Activated CD4-positive, alpha-beta T cell treated with anti-CD3 and anti-CD28 coated beads, Interleukin-2, amount 50 U/mL, for 24 hours (primary cell): ENCODE measurements at places on chromosomes 16 and 17.
A peak's percentile ranks its signal among the peaks of the same experiment; 100 is the strongest.

- DNase-seq = no peak
Measured at GRCh38 chr17:22202702-22203101, 510.4 kb downstream of the KCNJ18 start.

DNA sequence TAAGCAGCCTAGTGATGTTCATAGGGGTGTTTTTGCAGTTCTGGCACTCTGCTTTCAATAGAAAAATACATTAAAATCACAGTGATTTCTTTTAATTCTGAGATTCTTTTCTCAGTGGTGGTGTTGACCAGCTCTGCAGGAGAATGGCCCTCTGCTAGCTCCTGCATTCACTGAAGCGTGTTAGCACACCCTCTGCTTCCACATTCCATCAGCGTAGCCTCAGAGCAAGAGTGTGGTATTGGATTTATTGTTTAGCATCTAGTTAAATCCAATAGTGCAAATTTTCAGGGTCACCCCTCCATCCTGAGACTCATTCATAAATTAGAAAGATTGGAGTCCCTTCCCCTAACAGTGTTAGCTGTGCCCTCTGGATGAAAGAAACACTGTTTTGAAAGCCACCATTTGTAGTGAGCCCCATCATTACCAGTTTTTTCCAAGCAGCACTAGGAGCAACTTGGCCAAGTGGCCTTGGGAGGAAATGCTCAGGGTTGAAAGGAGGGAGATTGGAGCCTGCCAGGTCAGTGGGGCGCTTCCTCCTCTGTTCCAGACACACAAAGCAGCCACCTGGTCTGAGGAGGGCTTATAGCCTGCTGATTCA, 45.7 kb downstream of the B9D1 start:
- DNase-seq = no peak

- DNase-seq = no peak
Measured at GRCh38 chr16:72664056-72664508, 383.8 kb downstream of the ZFHX3 start.

DNA sequence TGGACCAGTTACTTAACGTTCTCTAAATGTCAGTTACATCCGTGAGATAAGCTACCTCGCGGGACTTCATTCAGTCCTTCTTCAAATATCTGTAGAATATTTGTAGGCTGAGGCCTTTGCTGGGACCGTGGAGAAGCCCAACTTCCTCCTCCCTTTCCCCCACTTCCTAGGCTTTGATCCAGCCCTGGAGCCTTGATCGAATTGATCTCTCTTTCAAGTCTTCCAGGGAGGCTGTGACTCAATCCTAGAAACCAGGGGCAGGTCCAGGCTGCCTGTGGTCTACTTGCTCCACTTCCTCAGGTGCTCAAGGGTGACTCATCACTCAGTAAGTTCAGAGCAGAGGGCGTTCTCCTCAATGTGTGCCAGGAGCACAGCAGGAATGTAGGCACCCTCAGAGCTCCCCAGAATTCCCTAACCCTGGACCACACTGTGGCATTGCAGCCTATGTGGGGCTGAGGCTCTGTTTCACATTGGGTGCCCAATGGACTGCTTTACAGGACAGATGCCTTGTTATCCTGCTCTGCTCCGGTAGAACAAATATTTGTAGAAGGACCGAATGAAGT, 11.2 kb upstream of the CEP20 start:
- no peak for DNase-seq

DNA sequence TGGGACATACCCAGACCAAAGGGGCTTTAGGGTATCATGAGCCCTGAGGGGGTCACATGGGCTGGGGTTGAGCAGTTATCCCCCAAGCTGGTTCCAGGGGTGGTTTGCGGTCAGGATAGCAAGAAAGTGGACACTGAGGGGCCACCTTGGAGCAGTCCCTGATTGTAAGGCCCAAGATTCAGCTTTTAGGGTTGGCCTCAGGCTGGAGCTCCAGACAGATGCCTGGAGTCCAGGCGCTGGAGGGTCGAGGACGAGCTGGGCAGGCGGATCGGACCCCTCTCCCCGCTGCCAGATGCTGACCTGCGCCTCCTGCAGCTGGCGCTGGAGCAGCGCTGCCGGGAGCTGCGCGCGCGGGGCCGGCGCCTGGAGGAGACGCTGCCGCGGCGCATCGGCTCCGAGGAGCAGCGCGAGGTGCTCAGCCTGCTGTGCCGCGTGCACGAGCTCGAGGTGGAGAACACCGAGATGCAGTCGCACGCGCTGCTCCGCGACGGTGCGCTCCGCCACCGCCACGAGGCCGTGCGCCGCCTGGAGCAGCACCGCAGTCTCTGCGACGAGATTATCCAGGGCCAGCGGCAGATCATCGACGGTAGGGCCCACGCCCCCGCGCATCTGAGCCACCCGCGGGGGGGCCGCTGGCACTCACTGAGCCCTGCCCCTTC, 10.0 kb downstream of the BTBD17 start:
- DNase-seq = no peak

- peak; percentile 13 for DNase-seq
Measured at GRCh38 chr16:48318630-48319029, 66.6 kb downstream of the SIAH1 start.

DNA sequence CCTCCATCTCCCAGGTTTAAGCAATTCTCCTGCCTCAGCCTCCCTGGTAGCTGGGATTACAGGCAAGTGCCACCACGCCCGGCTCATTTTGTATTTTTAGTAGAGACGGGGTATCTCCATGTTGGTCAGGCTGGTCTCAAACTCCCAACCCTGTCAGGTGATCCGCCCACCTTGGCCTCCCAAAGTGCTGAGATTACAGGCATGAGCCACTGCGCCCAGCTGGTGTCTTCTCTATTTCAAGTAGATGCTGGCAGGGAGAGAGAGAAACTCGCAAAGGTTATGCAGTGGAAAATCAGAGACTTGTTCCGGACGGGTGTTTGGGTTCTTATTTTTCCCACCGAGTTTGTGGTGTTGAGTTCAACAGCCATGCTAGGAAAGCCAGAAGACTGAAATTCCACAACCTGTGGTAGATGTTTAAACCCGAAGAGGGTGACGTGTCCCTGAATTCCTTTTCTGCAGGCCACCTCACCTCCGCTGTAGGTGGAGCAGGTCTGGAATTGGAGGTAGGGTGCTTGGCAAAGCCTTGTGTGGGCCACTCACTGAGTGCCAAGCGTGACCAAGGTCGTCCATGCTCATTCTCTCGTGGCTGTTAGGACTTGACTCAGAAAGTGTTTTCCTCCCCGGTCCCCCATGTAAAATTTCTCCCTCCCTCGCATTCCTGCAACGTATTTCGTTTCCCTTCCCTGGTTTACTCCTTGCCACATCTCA, 7.3 kb upstream of the ZDHHC7 start:
- no peak for DNase-seq

GRCh38 chr17:45143767-45144198, 4.5 kb upstream of the HEXIM1 start:
- no peak for DNase-seq

DNA sequence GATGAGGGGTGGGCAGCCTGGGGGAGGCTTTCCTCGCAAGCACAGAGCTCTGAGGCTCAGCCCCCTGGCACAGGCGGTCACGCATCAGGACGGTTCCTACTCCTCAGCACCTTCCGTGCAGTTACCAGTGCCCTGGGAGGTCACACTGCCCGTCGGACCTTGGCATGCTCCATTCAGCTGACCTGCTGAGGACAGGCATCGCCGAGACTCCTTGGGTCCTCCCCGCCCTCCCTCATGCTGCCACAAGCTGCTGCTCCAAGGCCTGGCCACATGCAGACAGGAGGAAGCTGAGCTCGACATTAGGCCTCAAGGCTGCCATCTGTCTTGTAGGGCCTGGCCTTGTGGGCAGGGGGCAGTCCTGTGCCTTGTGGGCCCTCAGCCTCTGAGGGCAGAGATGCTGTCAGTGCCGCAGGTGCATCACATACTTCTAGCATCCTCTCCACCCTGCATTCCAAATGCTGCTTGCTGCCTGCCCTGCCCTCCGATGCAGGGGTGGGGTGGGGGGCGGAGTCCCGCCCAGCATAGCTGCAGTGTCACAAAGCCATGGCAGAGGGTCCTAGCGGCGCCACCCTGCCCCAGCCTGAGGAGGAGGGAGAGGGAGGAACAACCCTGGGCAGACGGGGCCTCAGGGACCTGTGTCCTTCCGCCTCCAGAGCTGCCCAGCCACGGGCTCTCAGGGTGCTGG, 9.3 kb downstream of the C16orf90 start:
- no peak for DNase-seq

DNA sequence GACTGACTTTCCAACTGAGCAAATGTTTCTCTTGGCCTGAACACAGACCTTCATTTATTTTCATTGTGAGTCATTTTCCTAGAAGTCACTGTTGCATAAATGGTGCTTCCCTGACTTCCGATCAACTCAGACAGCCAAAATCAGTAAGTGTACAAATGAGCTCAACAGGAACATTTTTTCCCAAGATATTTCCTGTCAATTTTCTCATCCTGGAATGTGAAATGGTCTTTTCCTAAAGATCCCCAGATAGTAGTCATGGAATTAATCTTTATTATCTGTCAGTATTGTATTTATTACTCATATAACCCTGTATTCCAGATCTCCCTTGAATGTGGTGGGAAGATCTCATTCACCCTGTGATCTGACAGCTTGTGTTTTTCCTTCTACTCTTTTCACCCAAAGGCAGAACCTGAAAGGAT, 360.3 kb upstream of the KIF2B start:
- DNase-seq = no peak

DNA sequence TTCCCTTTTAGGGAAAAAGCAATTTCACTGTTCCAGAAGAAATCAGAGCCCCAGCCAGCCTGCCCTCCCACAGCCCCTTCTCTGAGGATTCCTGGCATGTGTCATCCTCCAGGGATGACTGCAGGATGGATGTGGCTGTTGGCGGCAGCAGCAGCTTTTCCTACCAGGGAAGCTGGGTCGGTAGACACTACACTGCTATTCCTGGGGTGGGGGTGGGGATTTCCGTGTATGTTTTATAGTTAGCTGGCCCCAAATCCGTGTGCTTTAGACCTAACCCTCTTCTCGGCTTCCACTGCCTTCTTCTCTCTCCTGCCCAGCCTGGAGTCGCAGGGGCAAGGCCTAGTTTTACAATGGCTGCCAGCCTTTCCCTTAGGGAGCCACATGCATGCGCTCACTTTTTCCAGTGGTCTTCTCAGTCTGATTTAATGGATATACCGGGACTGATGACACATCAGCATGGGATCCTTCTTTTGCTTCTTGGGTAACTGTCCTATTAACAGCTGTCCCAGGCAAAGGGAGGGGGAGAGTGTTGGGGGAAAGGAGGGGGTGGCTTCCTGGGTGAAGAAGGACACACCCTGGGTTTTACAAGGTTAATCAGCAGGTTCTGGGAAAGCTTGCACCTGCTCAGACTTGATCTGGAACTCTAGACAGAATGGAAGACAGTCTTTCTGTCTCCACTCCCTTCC, 2.7 kb upstream of the NFE2L1 start:
- no peak for DNase-seq

- no peak for DNase-seq
Measured at GRCh38 chr17:49505854-49506253, 10.8 kb downstream of the NGFR start.

DNA sequence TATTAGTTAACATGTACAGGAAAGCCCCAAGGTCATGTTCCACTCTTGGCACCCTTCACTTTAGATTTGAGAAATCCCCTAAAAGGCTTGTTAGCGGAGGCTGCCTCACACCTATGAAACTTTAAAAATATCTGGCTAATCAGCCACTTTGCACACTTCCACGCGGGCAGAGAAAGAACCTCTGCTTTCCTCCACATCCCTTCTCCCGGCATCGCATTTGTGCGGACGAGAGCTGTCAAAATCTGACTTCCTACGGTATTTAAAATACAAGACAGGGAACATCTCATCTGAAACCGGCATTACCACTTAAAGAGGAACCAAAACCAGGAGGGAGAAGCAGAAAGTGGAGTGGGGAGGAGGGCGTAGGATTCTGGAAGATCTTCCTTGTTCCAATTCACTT, 422.3 kb downstream of the TMEM114 start:
- DNase-seq = no peak

- no peak for DNase-seq
Measured at GRCh38 chr17:73768691-73769090, 124.4 kb upstream of the SDK2 start.

GRCh38 chr16:68420366-68420942, 27.9 kb downstream of the SMPD3 start:
- DNase-seq = no peak

- DNase-seq = no peak
Measured at GRCh38 chr17:6427279-6427781, 7.6 kb downstream of the AIPL1 start.

GRCh38 chr16:52729731-52730130, 182.8 kb upstream of the TOX3 start:
- DNase-seq = no peak

- no peak for DNase-seq
Measured at GRCh38 chr17:48173191-48173984, 65.8 kb downstream of the SNX11 start.

GRCh38 chr17:71511266-71511995, 609.4 kb upstream of the SOX9 start:
- DNase-seq = no peak

DNA sequence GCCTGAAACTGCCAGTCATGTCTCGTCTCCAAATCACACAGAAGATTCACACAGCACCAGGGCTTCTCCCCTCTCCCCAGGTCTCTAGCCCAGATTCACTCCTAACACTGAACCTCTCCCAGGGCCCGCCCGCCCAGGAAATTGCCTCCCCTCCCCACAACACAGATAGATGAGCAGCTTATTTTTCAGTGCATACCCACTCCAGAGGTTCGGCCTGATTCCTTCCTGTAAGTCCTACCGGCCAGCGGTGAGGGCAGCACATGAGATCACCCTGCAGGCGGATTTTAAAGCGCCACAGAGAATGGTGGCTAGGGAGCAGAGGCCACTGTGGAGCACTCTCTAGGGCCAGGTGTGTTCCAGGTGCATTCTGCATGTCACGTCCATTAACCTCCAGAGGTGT, 301.8 kb downstream of the IRF8 start:
- no peak for DNase-seq

- DNase-seq = no peak
Measured at GRCh38 chr17:53406907-53407306, 415.8 kb upstream of the KIF2B start.
